CD4-positive, alpha-beta T cell treated with Interleukin-17A for 1 hour (primary cell): ENCODE measurements at places on chromosomes 2 and 18.

DNA sequence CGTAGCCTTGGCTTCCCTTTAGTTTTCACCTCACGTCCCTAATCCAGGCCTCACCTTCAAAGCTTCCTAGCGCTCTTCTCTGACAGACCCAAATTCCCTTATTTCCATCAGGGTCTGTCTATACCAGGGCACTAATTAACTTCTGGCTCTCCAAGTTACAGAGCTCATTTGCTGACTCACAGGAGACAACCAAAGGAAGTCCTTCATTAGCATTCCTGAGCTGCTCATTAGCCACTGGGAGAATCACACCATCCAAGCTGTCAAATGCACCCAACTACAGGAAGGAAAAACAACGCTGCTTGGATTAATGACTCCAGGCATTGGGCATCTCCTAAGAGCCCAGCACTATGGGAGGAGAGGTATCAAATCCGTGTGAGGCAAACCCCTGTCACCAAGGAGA lies 109.8 kb upstream of the ALK start:
- no peak for DNase-seq

- DNase-seq = no peak
Observed at GRCh38 chr2:188573453-188573852, 281.8 kb downstream of the GULP1 start.

GRCh38 chr18:75109319-75109691 lies 99.6 kb downstream of the PTGR3 start:
- no peak for DNase-seq

DNA sequence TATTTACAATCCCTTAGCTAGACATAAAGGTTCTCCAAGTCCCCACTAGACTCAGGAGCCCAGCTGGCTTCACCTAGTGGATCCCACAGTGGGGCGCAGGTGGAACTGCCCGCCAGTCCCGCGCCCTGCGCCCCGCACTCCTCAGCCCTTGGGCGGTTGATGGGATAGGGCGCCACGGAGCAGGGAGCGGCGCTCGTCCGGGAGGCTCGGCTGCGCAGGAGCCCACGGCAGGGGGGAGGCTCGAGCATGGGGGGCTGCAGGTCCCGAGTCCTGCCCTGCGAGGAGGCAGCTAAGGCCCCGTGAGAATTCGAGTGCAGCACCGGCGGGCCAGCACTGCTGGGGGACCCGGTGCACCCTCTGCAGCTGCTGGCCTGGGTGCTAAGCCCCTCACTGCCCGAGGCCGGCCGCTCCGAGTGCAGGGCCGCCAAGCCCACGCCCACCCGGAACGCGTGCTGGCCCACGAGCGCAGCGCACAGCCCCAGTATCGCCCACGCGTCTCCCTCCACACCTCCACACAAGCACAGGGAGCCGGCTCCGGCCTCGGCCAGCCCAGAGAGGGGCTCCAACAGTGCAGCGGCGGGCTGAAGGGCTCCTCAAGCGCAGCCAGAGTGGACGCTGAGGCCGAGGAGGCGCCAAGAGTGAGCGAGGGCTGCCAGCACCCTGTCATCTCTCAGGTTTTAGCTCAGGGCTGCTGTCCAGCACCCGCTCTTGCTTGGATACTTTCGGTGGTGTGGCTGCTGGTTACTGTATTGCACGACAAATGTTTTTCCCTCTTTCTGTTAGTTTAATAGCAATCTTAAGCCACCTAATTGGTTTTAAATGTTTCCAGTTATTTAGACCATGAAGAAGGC lies 83.8 kb upstream of the LDLRAD4 start:
- DNase-seq = no peak
